ENCODE measurements at places on chromosomes 3 and 15. TPM values are rescaled to one million over a fixed set of nuclear protein-coding genes. Genes with fewer than 3 reads are reported as not detected.

The CDC25A gene
- 8.8 TPM for total RNA-seq

DNA sequence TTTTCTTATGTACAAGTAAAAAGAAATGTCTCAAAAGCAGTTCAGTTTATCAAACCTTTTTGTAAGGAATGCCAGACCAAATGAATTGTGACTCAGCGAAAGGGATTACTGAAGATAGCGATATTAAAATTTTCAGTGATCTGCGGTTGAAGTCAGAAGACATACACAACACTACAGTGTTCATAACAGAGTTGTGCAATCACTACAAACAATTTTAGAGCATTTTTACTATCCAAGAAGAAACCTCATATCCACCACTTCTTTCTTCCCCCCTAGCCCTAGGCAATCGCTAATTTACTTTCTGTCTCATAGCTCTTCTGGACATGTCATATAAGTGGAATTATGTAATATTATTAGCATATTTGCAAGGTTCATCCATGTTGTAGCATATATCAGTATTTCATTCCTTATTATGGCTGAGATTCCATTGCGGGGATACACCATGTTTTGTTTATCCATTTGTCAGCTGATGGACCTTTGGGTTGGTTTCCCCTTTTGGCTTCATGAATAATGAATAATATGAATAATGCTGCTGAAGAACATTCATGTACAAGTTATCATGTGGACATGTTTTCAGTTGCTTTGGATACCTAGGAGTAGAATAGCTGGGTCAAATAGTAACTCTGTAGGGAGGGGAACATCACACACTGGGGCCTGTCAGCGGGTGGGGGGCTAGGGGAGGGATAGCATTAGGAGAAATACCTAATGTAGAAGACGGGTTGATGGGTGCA, 23.6 kb upstream of the ALPK3 start:
- H3K4me1 ChIP-seq, result no peaks in the 10 kb centered on the region
- H3K4me3 ChIP-seq, result no peak overlapping the region
- H3K36me3 ChIP-seq, result peaks cover 19% of the 10 kb centered on the region
- no peak overlapping the region for H3K27ac ChIP-seq

GRCh38 chr15:89090791-89091626, 2.8 kb downstream of the ABHD2 start:
- peak overlapping the region; percentile 34 for H3K4me3 ChIP-seq
- H3K4me1 ChIP-seq, result peaks cover 48% of the 10 kb centered on the region
- no peak for DNase-seq
- no peaks in the 10 kb centered on the region for H3K27me3 ChIP-seq
- H3K36me3 ChIP-seq, result no peaks in the 10 kb centered on the region

- H3K4me3 ChIP-seq, result no peak overlapping the region
- no peak overlapping the region for H3K27ac ChIP-seq
- H3K36me3 ChIP-seq, result no peaks in the 10 kb centered on the region
- H3K4me1 ChIP-seq, result peaks cover 10% of the 10 kb centered on the region
- no peak for DNase-seq
Measured at GRCh38 chr3:189040656-189041335, 131.0 kb upstream of the TPRG1 start.

The RTP3 gene
- total RNA-seq, result not detected

- H3K36me3 ChIP-seq, result no peaks in the 10 kb centered on the region
- no peak overlapping the region for H3K27ac ChIP-seq
- no peaks in the 10 kb centered on the region for H3K4me1 ChIP-seq
- H3K27me3 ChIP-seq, result no peaks in the 10 kb centered on the region
- no peak for DNase-seq
Measured at GRCh38 chr3:34200576-34200975, 402.1 kb downstream of the PDCD6IP start.

DNA sequence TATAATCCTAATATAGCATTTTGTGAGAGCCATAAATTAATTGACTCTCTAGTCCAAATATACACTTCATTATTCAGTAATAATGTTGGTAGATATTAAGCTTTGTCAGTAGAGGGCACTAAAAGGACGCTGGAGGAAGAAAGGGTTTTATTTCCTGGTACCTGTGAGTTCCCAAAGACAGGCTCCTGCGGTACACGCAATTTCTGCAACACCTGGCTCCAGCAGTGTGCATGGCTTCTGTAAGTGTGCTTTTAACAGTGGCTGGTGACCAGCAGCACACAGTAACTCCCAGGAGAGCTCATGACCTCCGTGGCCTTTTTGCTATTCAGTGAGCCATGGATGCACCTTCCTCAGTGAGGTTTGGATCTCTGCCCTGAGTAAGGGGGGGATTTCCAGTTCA, 338.3 kb upstream of the ZNF385D start:
- no peaks in the 10 kb centered on the region for H3K27me3 ChIP-seq
- H3K4me3 ChIP-seq, result no peak overlapping the region
- no peaks in the 10 kb centered on the region for H3K36me3 ChIP-seq
- H3K27ac ChIP-seq, result no peak overlapping the region

GRCh38 chr15:77546870-77547269, 85.8 kb downstream of the LINGO1 start:
- H3K4me3 ChIP-seq, result no peak overlapping the region
- H3K27me3 ChIP-seq, result no peaks in the 10 kb centered on the region
- H3K36me3 ChIP-seq, result no peaks in the 10 kb centered on the region
- H3K4me1 ChIP-seq, result peaks cover 20% of the 10 kb centered on the region
- no peak overlapping the region for H3K27ac ChIP-seq
- DNase-seq, result no peak

GRCh38 chr3:190865828-190866227, 3.3 kb upstream of the GMNC start:
- no peaks in the 10 kb centered on the region for H3K4me1 ChIP-seq
- no peak overlapping the region for H3K4me3 ChIP-seq
- H3K27me3 ChIP-seq, result no peaks in the 10 kb centered on the region
- DNase-seq, result no peak
- no peaks in the 10 kb centered on the region for H3K36me3 ChIP-seq

The CCR8 gene
- total RNA-seq, result not detected

DNA sequence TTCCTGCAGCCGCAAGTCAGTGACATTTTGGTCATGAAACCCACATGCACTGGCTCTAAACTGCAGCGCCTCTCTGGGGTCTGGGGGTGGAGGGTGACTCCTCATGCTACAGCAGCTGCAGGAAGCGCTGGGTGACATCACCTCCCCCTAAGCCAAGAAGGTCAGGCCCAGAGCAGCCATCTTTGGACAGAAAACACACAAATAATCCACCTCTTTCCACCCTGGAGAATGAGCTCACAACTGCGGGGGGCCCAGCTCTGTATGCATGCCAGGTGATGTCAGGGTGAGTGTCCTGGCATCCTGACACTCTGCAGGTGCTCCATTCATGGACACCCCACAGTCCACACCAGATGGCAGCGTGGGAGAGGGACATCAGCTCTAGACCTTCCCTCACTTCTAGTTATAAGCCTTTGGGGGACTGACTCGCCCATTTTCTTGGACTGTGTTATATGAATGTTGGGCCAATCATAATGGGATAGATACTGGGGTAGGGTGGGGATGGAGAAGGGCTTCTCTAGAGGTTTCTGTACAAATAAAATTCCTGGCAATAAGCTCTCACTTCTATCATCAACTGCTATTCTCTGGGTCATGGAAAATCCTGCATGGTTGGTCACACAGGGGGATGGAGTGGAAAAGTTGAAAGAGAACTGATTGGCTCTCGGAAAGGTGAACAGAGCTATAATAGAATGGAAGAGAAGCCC, 70.7 kb upstream of the THBS1 start:
- H3K27ac ChIP-seq, result no peak overlapping the region
- DNase-seq, result no peak
- no peaks in the 10 kb centered on the region for H3K36me3 ChIP-seq
- H3K4me1 ChIP-seq, result peaks cover 9% of the 10 kb centered on the region
- no peak overlapping the region for H3K4me3 ChIP-seq
- H3K27me3 ChIP-seq, result no peaks in the 10 kb centered on the region

GRCh38 chr3:161274691-161275298, 53.7 kb downstream of the NMD3 start:
- H3K27ac ChIP-seq, result no peak overlapping the region
- H3K36me3 ChIP-seq, result no peaks in the 10 kb centered on the region
- no peaks in the 10 kb centered on the region for H3K27me3 ChIP-seq

DNA sequence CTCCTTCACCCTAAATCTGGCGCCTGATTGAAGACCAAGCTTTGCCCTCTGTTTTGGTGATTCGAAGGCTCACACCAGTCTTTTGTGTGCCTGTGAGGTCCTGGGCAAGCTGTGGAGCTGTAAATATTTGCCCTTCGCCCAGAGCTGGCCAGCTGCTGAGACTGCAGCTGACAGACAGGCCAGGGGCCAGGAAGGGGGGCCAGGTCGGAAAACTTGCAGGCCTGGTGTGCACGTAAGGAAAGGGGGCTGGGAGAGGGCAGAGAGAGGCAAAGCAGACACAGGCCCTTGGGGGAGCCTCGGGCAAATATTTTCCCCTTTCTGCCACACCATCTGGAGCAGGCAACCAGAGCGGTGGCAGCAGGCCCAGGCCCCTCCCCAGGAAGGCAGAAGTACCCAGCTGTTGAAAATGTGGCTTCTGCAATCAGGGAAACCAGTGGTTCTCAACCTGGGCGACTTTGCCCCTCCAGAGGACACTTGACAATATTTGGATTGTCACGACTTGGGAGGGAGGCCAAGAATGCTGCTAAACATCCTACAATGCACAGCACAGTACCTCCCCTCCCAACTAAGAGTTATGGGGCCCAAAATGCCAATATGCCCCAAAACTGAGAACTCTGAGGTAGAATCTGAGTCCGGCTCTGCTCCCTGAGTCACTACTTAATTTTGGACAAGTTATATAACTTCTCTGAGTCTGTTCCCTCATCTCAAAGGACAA, 2.5 kb downstream of the PDZRN3 start:
- peak overlapping the region; percentile 98 for H3K4me3 ChIP-seq
- H3K27ac ChIP-seq, result peak overlapping the region; percentile 85
- H3K27me3 ChIP-seq, result no peaks in the 10 kb centered on the region
- no peak for DNase-seq
- no peaks in the 10 kb centered on the region for H3K36me3 ChIP-seq

The ZNF774 gene
- total RNA-seq, result 8.3 TPM

GRCh38 chr3:97736928-97737327, 27.6 kb upstream of the ARL6 start:
- no peak overlapping the region for H3K27ac ChIP-seq
- H3K27me3 ChIP-seq, result no peaks in the 10 kb centered on the region
- no peak overlapping the region for H3K4me3 ChIP-seq
- DNase-seq, result no peak
- H3K36me3 ChIP-seq, result no peaks in the 10 kb centered on the region

DNA sequence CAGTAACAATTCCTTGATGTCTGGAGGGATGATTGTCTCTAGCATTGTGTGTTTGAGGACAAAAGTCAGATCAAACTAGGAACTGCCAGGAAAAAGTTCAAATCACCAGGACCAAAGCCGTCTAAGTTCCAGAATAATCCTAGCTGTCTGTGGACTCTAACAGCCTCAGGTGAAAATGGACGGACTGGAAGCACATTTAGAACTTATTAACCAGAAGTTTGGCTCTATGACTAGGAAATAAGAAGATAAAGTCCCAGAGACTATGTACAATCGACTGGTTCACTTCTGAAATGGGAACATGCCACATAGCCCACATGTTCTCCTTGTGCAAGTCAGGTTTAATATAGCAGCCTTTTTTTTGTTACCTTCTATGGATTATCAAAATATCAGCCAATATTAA, 50.6 kb upstream of the SGO1 start:
- no peak overlapping the region for H3K27ac ChIP-seq
- no peaks in the 10 kb centered on the region for H3K36me3 ChIP-seq
- DNase-seq, result no peak
- H3K27me3 ChIP-seq, result no peaks in the 10 kb centered on the region

DNA sequence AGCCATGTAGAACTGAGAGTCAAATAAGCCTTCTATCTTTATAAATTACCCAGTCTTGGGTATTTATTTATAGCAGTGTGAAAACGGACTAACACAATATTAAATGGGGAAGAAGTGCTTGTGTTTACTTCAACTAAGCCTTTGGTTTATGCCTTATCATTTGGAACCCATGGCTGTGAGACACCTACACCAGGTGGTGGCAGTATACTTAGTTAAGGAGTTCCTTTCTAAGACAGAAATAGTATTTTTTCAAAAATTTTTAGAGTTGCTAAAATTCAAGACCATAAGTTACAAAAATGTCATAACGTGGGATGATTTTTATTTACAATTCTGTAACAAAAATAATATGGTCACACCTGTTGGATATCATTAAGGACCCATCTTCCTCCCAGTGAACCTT, 354.5 kb upstream of the SOX14 start:
- no peaks in the 10 kb centered on the region for H3K36me3 ChIP-seq
- no peaks in the 10 kb centered on the region for H3K4me1 ChIP-seq
- no peak overlapping the region for H3K27ac ChIP-seq
- no peak overlapping the region for H3K4me3 ChIP-seq

The VGLL3 gene
- 17.7 TPM for total RNA-seq

DNA sequence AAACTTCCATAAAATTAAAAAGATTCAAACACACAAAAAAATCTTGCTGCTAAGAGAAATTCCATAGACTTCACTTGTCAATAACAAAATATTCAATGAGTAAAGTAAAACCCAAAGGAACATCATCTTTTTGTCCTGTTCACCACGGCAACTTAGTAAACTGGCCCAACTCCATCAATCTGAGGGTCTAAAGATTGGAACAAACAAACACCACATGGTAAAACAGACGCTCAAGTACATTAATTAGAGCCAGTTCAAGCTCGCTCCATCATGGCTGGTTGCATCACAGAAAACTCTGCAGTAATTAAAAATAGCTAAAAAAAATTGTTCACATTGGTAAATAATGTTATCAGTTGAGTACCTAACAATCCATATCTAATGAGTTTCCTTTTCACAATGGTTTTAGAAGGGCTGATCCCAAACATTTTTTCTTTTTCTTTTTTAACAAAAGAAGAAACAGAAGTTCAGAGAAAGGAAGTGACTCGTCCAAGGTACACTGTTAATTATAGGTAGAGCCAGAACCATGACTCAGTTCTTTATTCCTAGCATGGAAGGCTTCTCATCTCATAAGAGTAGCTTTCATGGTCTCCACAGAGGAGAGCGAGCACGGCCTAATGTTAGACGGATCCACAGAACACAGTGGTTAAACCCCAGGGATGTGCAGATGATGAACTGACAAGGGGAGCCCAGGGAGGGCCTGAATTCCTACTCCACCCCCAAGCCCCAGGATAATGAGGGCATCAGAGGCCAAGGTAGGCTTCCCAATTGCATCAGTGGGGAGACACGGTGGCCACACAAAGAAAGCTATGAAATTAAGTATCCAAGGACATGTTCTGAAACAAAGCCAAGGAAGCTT, 79.2 kb upstream of the ARHGEF3 start:
- H3K4me3 ChIP-seq, result no peak overlapping the region
- H3K27me3 ChIP-seq, result no peaks in the 10 kb centered on the region
- no peak for DNase-seq
- peaks cover 9% of the 10 kb centered on the region for H3K4me1 ChIP-seq

All from vagina (tissue), 2 donors.